ENCODE measurements at places on chromosomes 7 and 10. TPM values are rescaled to one million over a fixed set of nuclear protein-coding genes. Genes with fewer than 3 reads are reported as not detected.

DNA sequence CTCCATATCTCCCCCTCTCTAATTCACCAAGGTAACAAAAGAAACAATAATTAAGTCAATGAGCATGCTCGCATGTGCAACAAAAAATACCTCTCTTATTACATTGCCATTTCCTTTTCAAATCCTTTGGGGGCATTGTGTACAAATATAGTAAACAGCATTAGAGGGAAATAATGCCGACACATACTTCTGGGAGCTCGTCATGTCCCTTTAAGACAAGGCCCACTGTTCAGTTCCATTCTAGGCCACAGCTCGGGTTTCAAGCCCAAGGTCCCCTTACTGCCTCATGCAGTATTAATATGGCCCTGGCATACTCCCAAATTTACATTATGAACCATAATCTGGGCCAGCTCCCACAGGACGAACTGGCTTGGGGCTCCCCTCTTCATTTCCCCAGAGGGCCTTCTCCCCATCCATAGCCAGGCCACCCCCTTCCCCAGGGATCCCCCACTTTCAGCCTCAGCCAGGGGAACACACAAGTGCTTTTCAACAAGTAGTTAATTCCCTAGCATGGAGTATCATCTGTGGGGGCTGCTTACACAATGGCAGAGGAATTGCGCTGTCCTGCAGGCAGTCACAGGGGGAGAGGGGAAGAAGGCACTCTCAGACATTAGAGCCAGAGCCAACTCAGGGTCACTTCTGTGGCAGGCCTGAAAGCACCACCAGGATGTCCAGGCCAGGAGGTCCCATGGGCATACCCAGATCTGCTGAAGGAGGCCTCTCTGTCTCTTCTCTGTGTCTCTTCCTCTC, 110.6 kb downstream of the KCNMA1 start:
- no peaks in the 10 kb centered on the region for H3K36me3 ChIP-seq
- H3K27ac ChIP-seq = no peak overlapping the region
- no peak overlapping the region for H3K4me3 ChIP-seq
- H3K27me3 ChIP-seq = no peaks in the 10 kb centered on the region
- peak; percentile 32 for DNase-seq
- H3K4me1 ChIP-seq = no peaks in the 10 kb centered on the region

DNA sequence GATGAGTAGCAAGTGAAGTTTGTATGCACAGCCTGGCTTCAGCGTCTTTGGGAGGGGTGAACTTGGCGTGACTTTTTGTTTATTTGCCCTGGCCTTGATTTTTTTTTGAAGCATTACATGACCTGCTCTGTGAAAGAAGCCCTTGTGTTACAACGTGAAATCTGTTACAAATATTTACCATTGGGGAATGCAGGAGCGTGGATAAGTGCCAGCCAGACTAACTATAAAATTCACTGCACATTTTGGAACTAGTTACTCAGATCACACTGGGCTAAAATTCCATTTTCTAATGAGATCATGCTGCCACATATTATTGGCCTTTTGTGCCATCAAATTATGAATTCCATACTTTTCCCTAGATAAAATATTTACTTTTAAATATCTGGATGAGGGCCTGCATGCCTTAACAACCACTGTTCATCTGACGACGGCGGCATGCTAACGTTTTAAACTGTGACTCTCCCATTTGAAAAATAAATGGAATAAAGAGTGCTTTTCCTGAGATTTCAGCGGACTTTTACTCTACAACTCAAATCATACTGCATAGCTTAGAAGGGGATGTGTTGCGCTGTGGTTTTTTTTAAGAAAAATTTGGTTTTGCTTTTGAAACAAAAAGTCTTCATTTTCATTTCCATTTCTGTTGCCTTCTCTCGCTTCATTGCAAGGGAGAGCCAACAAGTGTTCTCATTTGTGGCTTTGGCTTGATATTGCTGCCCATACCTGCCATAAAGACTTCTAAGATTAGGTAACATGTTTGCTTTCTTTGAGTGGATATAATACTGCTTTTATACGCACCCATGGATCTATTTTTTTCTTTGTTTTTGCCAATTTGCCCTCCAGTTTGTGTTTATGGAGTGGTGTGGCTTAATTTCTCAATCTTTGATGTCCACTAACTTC, 352.2 kb downstream of the TFEC start:
- H3K36me3 ChIP-seq = no peaks in the 10 kb centered on the region
- no peak for DNase-seq
- H3K4me1 ChIP-seq = no peaks in the 10 kb centered on the region

- DNase-seq = no peak
- no peaks in the 10 kb centered on the region for H3K27me3 ChIP-seq
- no peak overlapping the region for H3K27ac ChIP-seq
- H3K36me3 ChIP-seq = no peaks in the 10 kb centered on the region
- no peak overlapping the region for H3K4me3 ChIP-seq
- peaks cover 2% of the 10 kb centered on the region for H3K4me1 ChIP-seq
Observed at GRCh38 chr10:63467841-63468240, 2.1 kb upstream of the JMJD1C start.

DNA sequence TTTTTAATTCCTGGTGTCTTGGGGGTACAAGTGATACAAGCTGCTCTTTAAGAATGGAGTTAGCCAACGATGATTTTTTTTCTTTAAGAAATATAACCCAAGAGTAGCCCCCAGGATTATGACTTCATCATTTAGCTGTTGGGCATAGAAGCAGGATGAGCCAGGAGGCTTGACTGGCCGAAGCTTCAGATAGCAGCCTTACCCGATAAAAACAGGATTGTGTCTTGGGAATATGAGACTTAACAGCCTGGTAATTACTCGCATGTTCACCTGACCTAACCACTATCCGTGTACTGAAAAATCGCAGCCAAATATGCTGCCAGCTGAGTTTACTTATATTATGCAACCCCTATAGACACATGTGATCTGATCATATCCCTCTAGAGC, 346.0 kb upstream of the BMPER start:
- H3K4me3 ChIP-seq = no peak overlapping the region
- no peak overlapping the region for H3K27ac ChIP-seq
- no peaks in the 10 kb centered on the region for H3K36me3 ChIP-seq
- H3K27me3 ChIP-seq = no peaks in the 10 kb centered on the region

DNA sequence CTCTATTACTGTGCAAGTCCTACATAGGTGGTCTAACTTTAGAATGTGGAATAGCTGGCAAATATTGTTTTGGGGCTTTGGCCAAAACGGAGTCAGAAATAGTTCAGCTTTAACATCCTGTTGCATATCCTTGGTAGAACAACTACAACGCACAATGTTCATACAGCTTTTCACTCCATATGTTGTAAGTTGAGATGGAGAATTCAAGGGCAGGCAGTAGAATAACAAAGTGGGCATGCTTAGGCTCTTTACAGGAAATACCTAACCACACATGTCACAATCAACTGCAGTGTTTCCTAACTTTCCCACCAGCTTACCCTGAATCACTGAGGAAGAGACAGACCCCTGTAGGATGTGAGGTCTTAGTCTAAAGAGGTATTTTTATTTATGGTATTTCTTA, 122.3 kb downstream of the PPP1R3A start:
- H3K4me3 ChIP-seq = no peak overlapping the region
- H3K27ac ChIP-seq = no peak overlapping the region
- no peaks in the 10 kb centered on the region for H3K36me3 ChIP-seq
- DNase-seq = no peak
- H3K4me1 ChIP-seq = peaks cover 5% of the 10 kb centered on the region

THNSL1 gene
- 1.2 TPM for total RNA-seq

CYP26C1 gene
- 0.23 TPM for total RNA-seq

RET gene
- total RNA-seq = 2.5 TPM

DNA sequence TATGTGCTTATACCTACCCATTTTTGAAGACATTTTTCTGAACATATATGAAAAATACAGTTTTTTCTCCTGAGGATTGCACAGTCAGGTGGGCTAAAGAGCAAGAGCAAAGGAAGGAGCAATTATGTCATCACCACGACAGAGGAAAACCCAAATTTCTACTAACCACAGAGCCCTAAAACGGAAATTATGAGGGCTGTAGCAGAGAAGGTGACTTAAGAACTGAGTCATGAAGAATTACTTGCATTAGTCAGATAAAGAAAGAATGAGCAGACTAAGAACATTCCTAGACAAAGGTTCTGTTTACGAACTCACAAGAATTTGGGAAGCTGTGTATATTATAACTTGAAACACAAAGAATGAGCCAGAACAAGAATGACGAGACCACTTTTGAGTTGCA, 974.4 kb downstream of the NXPH1 start:
- no peak for DNase-seq
- no peaks in the 10 kb centered on the region for H3K36me3 ChIP-seq
- H3K4me1 ChIP-seq = no peaks in the 10 kb centered on the region
- no peak overlapping the region for H3K4me3 ChIP-seq

DNA sequence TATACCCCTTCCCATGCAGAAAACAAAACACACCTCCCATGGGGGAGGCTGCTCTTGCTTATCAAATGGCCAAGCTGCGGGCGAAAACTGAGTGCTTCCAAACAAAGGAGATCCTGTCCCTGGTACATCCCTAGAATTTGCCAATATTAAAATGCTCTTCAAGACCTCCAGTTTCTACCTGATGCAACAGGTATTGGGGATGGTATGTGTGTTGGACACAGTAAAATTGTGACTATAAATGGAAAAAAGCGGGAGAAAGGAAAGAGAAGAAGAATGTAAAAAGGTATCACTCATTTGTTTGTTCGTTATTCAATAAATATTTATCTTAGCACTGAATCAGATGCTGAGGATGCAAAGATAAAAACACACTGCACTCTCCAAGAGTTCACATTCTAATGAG, 123.9 kb downstream of the KMT2E start:
- H3K4me3 ChIP-seq = no peak overlapping the region
- H3K4me1 ChIP-seq = no peaks in the 10 kb centered on the region
- no peaks in the 10 kb centered on the region for H3K27me3 ChIP-seq
- no peak overlapping the region for H3K27ac ChIP-seq
- no peak for DNase-seq

DNA sequence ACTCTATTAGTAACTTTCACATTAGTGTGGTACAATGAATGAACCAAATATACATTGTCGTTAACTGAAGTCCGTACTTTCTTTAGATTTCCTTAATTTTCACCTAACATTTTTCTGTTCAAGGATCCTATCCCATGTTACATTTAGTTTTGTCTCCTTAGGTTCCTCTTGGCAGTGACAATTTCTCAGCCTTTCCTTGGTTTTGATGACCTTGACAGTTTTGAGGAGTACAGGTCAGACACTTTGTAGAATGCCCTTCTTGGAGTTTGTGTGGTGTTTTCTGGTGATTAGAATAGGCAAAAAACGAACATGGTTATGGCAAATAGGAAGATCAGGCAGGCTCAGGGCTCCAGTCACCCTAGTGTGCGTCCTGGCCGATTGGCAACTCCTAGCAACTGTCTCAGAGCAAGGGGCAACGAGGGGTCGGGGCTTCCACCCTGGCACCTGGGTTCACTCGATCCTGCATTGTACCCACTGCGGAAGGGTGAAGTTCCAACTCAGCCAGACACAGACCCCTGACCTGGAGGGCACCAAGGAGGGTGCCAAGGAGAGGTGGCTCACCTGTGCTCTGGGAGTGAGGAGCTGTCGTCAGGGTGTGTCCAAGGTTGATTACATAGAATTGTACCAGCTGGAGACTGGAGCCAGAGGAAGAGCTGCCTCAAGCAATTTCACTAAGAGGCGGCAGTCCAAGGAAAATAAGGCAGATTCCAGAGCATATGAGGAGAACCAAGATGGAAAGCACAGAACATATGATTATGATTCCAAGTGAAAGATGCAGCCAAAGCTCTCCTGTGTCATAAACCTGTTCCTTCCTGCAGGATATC, 37.5 kb downstream of the PAPSS2 start:
- H3K4me1 ChIP-seq = peaks cover 1% of the 10 kb centered on the region
- no peak overlapping the region for H3K27ac ChIP-seq
- no peaks in the 10 kb centered on the region for H3K27me3 ChIP-seq
- no peaks in the 10 kb centered on the region for H3K36me3 ChIP-seq

DNA sequence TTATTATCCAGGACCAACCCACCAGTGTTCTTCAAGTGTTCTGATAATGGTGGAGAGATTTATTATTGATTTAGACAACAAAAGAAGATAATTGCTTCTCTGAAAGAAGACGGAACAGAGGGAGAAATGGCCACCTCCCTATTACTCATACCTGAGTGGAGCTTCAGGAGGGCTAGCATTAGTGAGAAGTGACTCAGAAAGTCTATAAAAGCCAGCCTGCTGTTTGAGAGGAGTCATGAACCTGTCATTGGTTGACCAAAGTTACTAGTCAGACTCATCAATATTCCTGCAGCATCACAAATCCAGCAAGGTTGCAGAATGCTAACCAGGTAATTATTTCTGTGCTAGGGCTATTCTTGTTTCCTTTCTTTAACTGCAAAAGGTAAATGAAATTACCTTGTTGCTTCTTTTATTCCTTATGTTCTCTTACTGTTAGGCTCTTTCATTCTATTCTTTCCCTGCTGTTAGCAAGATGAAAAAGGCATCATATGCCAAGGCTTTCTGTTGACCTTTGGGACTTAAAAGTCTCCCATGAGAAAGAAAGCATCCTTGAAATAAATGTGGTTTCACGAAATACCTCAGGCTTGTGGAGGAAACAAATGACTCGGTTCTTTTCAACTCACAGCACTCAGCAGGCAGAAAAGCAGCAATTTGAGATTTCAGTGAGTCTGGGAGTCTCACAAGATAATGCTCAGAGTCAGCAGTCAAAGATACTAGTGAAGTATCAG, 256.4 kb upstream of the PHYHIPL start:
- DNase-seq = no peak
- H3K4me1 ChIP-seq = no peaks in the 10 kb centered on the region
- no peaks in the 10 kb centered on the region for H3K36me3 ChIP-seq
- H3K4me3 ChIP-seq = no peak overlapping the region

LIPN gene
- 0.58 TPM for total RNA-seq

DNA sequence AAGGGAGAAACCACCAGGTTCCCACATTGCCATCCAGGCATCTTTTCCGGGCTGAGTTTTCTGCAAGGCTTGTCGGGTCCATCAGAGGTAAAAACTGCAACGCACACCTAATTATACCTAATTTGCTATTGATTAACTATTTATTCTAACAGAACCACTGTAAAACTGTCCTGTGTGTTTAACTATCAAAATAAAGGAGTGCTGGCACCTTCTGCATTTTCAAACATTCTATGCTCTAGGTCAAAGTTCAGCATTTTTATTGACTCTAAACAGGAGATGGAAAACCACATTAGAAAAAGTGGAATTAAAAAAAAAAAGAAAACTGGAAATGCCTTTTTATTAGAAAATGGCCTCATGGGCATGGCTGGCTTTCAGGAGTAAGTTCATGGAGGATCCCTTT, 82.0 kb downstream of the ADARB2 start:
- no peaks in the 10 kb centered on the region for H3K4me1 ChIP-seq
- no peak overlapping the region for H3K4me3 ChIP-seq
- no peak for DNase-seq
- H3K27ac ChIP-seq = no peak overlapping the region
- H3K36me3 ChIP-seq = no peaks in the 10 kb centered on the region

- no peaks in the 10 kb centered on the region for H3K36me3 ChIP-seq
- no peak for DNase-seq
- H3K27ac ChIP-seq = no peak overlapping the region
Observed at GRCh38 chr10:14173706-14174594, 156.8 kb downstream of the FRMD4A start.

GRCh38 chr10:110567201-110568054, at the start of gene SMC3:
SMC3 (plus strand) TSS chr10:110567695; CDS start chr10:110567817, 122 bp downstream.
- peak; percentile 97 for DNase-seq
- H3K36me3 ChIP-seq = no peaks in the 10 kb centered on the region
- no peaks in the 10 kb centered on the region for H3K27me3 ChIP-seq
- H3K4me1 ChIP-seq = peaks cover 2% of the 10 kb centered on the region
- H3K4me3 ChIP-seq = peak within 1 kb of the TSS; percentile 99

GBX1 gene
- total RNA-seq = not detected
